Spleen (tissue), 13 donors: ENCODE measurements at places on chromosomes 5 and 9. TPM values are rescaled to one million over a fixed set of nuclear protein-coding genes. Genes with fewer than 3 reads are reported as not detected.

DNA sequence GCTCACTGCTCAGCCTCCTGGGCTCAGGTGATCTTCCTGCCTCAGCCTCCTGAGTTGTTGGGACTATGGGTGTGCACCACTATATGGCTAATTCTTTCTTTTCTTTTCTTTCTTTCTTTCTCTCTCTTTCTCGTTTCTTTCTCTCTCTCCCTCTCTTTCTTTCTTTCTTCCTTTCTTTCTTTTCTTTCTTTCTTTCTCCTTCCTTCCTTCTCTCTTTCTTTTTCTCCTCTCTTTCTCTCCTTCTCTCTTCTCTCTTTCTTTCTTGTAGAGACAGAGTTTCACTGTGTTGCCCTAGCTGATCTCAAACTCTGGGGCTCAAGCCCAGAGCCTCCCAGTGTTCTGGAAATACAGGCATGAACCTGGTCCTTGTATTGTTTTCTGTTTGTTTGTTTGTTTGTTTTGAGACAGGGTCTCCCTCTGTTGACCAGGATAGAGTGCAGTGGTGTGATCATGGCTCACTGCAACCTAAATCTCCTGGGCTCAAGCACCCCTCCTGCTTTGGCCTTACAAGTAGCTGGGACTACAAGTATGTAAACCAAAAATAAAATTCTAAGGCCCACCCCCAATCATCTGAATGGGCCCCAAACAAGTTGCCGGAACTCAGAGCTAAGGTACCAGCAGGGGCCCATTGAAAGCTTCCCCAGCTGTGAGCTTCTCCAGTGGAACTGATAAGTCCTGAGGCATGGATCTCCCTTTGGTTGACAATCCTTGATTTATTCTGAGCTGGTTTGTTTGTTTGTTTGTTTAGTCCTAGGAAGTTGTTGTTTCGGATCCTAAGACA, 11.9 kb upstream of the BTF3 start:
- H3K27me3 ChIP-seq = no peaks in the 10 kb centered on the region
- no peaks in the 10 kb centered on the region for H3K4me1 ChIP-seq
- no peak overlapping the region for H3K4me3 ChIP-seq
- DNase-seq = no peak

DNA sequence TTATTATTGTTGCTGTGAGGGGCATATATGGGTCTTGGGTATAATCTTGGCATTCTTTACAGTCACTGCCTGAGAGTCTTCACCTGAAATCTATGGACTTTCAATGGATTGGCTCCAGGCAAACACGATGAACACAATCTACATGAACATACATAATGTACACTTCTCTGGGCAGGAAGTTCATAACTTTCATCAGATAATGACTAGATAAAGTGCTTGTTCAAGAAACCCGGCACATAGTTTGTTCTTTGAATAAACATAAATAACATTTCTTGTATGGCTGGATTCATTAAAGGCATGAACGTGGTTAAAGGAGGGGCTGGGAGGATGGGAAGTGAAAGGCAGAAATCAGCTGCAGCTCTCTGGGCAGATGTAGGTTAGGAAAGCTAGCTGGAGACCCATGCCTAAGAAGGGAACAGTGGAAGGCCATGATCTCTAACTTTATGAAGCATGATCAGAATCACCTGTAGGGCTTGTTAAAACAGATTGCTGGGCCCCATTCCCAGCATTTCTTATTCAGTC, 306.9 kb upstream of the EFNA5 start:
- no peak for DNase-seq
- H3K36me3 ChIP-seq = no peaks in the 10 kb centered on the region
- no peaks in the 10 kb centered on the region for H3K4me1 ChIP-seq
- no peak overlapping the region for H3K27ac ChIP-seq

GRCh38 chr9:78295731-78296130, 1.2 kb upstream of the PSAT1 start:
- H3K36me3 ChIP-seq = no peaks in the 10 kb centered on the region
- H3K27me3 ChIP-seq = peaks cover 15% of the 10 kb centered on the region
- H3K27ac ChIP-seq = no peak overlapping the region
- peak overlapping the region; percentile 96 for H3K4me3 ChIP-seq
- no peak for DNase-seq

DNA sequence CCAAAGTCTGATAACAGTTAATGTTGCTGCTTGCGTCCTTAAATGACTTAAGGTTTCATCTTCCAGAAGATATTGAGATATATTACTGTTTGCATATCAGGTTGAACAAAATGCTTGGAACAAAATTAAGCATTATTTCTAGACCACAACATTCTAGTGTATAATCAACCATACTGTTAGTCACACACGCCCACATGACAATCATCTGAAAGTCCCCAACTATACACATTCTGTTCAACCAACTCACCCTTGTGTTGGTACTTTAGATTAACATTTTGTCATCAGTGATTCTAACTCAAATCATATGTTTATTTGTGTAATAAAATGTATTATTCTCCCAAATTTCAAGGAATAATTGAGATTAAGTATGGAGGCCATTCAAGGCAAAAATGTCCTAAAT, 47.3 kb downstream of the LURAP1L start:
- no peaks in the 10 kb centered on the region for H3K27me3 ChIP-seq
- H3K27ac ChIP-seq = no peak overlapping the region
- no peak overlapping the region for H3K4me3 ChIP-seq
- no peaks in the 10 kb centered on the region for H3K4me1 ChIP-seq

GRCh38 chr9:80784647-80785046, 904.7 kb downstream of the TLE1 start:
- H3K27me3 ChIP-seq = no peaks in the 10 kb centered on the region
- no peak overlapping the region for H3K27ac ChIP-seq
- no peaks in the 10 kb centered on the region for H3K36me3 ChIP-seq

GRCh38 chr5:75546830-75547229, 35.1 kb downstream of the POLK start:
- no peak for DNase-seq
- no peaks in the 10 kb centered on the region for H3K36me3 ChIP-seq
- no peak overlapping the region for H3K27ac ChIP-seq
- no peak overlapping the region for H3K4me3 ChIP-seq
- H3K4me1 ChIP-seq = no peaks in the 10 kb centered on the region

- no peaks in the 10 kb centered on the region for H3K27me3 ChIP-seq
- no peaks in the 10 kb centered on the region for H3K36me3 ChIP-seq
- DNase-seq = peak; percentile 44
- H3K4me1 ChIP-seq = no peaks in the 10 kb centered on the region
- H3K4me3 ChIP-seq = no peak overlapping the region
Observed at GRCh38 chr5:139457653-139458306, 4.8 kb downstream of the ECSCR start.

- H3K4me1 ChIP-seq = no peaks in the 10 kb centered on the region
- H3K27ac ChIP-seq = no peak overlapping the region
- no peaks in the 10 kb centered on the region for H3K36me3 ChIP-seq
Observed at GRCh38 chr5:135615581-135616260, 36.9 kb upstream of the CXCL14 start.

GRCh38 chr5:31459594-31459993, 72.3 kb downstream of the DROSHA start:
- no peak overlapping the region for H3K4me3 ChIP-seq
- H3K27me3 ChIP-seq = no peaks in the 10 kb centered on the region
- no peaks in the 10 kb centered on the region for H3K4me1 ChIP-seq
- no peak for DNase-seq
- peaks cover 92% of the 10 kb centered on the region for H3K36me3 ChIP-seq
- no peak overlapping the region for H3K27ac ChIP-seq

DNA sequence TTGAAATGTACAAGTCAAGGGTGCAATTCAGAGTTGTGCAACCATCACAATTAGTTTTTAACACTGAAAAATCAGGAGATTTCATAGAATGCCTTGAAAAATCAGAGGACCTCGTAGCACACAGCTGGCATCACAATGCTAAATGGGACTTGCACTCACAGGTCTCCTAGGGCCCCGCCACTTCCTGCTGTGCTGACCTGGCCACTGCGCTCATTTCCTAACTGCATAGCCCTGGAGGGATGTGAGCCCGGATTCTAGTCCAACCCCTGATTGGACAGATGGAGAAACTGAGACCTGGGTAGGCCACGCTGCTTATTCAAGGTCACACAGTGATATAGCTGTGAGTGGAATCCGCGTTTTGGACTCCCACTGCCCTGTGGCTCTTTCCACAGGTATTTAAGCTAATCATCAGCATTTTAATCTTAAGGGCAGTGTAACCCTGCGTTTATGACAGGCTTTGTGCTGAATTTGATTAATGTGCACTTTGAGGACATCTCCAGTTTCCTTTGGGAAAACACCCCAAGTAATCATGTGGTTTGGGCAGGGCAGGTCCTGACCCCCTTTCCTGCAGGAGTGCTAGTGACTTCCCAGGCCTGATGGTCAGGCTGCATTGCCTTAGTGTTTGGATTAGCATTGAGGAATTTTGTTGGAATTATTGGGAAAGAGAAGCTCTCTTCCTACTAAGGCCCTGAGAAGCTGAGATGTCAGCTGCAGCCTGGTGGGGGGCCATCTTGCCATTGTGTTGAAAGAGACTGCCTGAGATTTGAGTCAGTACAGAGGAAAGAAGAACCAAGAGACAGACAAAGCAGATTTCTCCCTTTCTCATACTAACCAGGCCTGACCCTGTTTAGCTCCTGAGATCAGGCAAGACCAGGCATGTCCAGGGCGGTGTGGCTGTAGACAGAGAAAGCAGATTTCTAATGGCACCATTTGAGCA, 36.2 kb downstream of the STC2 start:
- no peak overlapping the region for H3K27ac ChIP-seq
- H3K36me3 ChIP-seq = no peaks in the 10 kb centered on the region
- peaks cover 4% of the 10 kb centered on the region for H3K27me3 ChIP-seq
- no peak for DNase-seq
- peaks cover 7% of the 10 kb centered on the region for H3K4me1 ChIP-seq
- no peak overlapping the region for H3K4me3 ChIP-seq

GRCh38 chr5:175013251-175013650, 288.9 kb downstream of the MSX2 start:
- H3K4me3 ChIP-seq = no peak overlapping the region
- DNase-seq = no peak
- no peaks in the 10 kb centered on the region for H3K4me1 ChIP-seq
- H3K27ac ChIP-seq = no peak overlapping the region

DNA sequence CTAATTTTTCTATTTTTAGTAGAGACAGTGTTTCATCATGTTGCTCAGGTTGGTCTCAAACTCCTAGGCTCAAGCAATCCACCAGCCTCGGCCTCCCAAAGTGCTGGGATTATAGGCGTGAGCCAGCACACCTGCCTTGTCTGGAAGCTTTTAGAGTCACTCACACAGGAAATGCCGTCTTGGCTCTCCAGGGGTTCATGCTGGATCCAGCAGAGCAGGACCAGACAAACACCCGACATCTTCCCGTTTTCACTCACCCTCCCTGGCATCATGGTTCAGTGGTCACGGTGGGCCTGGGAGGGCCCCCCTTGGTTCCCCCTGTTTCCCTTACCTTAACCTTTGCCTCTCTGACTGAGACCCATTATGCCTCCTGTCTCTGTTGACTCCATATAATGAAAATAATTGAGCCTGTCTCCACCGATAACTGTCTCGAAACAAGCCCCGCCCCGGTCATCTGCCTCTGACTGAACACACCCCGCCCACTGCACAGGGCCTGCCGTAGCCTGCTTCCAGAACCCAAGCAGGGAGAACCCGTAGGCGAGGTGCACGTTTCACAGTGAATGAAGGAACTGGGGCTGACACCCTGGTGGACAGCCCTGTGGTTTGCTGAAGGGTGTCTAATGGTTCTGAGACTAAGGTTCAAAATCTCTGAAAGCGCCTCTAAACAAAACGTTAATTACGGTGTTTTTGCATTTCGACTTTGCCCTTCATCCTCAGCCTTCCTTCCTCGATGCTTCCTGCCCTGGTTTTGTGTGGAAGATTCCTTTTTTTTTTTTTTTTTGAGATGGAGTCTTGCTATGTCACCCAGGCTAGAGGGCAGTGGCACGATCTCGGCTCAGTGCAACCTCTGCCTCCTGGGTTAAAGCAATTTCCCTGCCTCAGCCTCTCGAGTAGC, 39.7 kb upstream of the SPRY4 start:
- H3K27ac ChIP-seq = no peak overlapping the region
- peak; percentile 82 for DNase-seq
- H3K4me1 ChIP-seq = peaks cover 40% of the 10 kb centered on the region
- no peaks in the 10 kb centered on the region for H3K36me3 ChIP-seq
- no peak overlapping the region for H3K4me3 ChIP-seq

DNA sequence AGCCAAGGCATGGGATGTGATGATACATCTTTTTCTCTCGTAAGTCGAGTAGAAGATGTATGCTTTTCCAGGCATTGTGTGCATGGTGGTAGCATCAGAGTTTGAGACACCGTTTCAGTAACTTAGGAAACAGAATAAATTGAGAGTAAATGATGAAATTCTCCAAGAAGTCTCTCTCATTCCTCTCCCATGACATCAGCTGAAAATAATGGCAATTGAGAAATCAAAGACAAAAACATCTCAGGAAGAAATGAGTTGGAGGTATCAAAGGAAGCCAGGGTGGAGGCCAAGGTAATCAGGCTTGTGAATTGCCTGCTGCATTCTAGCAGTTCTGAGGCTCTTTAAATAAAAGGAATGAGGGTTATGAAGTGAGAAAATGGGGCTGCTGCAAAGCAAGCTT, 53.9 kb downstream of the SGCD start:
- no peak for DNase-seq
- H3K27me3 ChIP-seq = no peaks in the 10 kb centered on the region
- no peak overlapping the region for H3K27ac ChIP-seq
- no peaks in the 10 kb centered on the region for H3K4me1 ChIP-seq
- H3K36me3 ChIP-seq = no peaks in the 10 kb centered on the region

- no peak for DNase-seq
- H3K4me1 ChIP-seq = no peaks in the 10 kb centered on the region
- H3K4me3 ChIP-seq = no peak overlapping the region
- no peak overlapping the region for H3K27ac ChIP-seq
- H3K27me3 ChIP-seq = no peaks in the 10 kb centered on the region
Observed at GRCh38 chr5:80707645-80708044, 52.9 kb upstream of the DHFR start.

DNA sequence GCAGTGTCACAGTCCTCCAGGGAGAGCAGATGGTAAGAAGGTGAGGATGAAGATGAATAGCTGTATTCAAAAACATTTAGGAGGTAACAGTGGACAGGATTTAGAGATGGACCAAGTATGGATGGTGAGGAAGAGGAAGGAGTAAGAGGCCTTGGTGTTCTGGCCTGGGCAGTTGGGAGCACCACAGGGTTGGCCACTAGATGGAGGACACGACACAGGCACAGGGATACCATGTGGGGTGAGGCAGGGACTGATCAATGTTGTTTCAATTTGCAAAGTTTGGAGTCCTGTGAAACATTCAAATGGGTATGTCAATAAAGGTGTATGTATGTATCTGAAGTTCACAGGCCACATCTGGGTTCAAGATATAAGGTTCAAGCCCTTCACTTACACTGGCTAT, 141.1 kb upstream of the RASEF start:
- no peak overlapping the region for H3K4me3 ChIP-seq
- no peak overlapping the region for H3K27ac ChIP-seq
- peaks cover 4% of the 10 kb centered on the region for H3K4me1 ChIP-seq
- no peak for DNase-seq
- H3K27me3 ChIP-seq = peaks cover 6% of the 10 kb centered on the region

GRCh38 chr5:78501411-78502352, 141.3 kb downstream of the SCAMP1 start:
- no peak for DNase-seq
- H3K4me1 ChIP-seq = peaks cover 52% of the 10 kb centered on the region
- H3K4me3 ChIP-seq = no peak overlapping the region
- no peak overlapping the region for H3K27ac ChIP-seq

The GPR150 gene
- 0.83 TPM for total RNA-seq

The C5orf58 gene
- not detected for total RNA-seq

The PCDHGA5 gene
- total RNA-seq = 1.4 TPM
